PC-3 (cell line): ENCODE measurements at places on chromosomes 5 and 9.

DNA sequence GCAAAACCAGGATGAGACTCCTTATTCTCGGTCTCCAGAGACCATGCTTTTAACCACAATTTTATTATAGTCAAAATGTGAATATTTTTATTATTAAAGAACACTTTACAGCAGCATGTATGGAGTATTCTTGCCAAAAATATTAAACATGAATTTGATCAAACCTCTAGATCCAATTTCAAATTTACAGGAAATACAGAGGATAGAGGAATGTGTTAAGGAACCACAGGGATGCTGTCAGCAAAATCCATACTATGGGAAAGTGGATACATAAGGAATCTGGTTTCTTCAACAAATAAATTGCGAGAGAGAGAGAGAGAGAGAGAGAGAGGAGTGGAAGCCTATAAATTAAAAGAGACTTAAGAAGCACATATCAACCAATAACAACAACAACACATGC lies 348.2 kb upstream of the NUDT12 start:
- no peak overlapping the region for H3K4me3 ChIP-seq
- no peak for DNase-seq
- H3K27ac ChIP-seq = no peak overlapping the region
- H3K27me3 ChIP-seq = no peaks in the 10 kb centered on the region

DNA sequence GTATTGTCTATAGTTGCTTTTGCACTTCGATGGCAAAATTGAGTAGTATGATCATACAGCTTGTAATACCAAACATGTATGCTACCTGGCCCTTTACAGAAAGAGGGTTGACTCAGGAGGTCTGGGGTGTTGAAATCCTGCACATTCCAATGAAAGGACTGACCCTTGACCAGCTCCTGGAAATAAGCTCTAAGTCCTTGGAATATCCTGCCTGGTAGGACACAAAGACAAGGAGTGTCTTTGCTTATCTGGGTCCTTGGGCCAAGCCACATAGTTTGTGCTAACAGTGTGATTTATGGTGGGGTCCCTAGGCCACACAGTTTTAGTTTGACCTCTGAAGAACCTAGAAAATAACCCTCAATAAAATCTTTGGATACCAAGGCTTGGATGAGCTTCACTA lies 89.3 kb upstream of the FTMT start:
- H3K27me3 ChIP-seq = no peaks in the 10 kb centered on the region
- no peak for DNase-seq

GRCh38 chr5:97842687-97843086 lies 659.6 kb upstream of the RIOK2 start:
- H3K4me1 ChIP-seq = peaks cover 29% of the 10 kb centered on the region
- H3K36me3 ChIP-seq = no peaks in the 10 kb centered on the region
- no peak overlapping the region for H3K27ac ChIP-seq
- H3K27me3 ChIP-seq = no peaks in the 10 kb centered on the region

GRCh38 chr5:160342413-160342941 lies 27.9 kb downstream of the C1QTNF2 start:
- peaks cover 6% of the 10 kb centered on the region; the same call in 1 of the 2 replicates for H3K4me1 ChIP-seq
- no peaks in the 10 kb centered on the region for H3K36me3 ChIP-seq
- no peaks in the 10 kb centered on the region for H3K27me3 ChIP-seq
- H3K27ac ChIP-seq = no peak overlapping the region
- DNase-seq = peak; percentile 59

- H3K27me3 ChIP-seq = no peaks in the 10 kb centered on the region
- H3K27ac ChIP-seq = peak overlapping the region; percentile 80
- H3K4me3 ChIP-seq = no peak overlapping the region
- peak; percentile 91 for DNase-seq
Observed at GRCh38 chr5:10599862-10600284, 36.0 kb downstream of the ANKRD33B start.

DNA sequence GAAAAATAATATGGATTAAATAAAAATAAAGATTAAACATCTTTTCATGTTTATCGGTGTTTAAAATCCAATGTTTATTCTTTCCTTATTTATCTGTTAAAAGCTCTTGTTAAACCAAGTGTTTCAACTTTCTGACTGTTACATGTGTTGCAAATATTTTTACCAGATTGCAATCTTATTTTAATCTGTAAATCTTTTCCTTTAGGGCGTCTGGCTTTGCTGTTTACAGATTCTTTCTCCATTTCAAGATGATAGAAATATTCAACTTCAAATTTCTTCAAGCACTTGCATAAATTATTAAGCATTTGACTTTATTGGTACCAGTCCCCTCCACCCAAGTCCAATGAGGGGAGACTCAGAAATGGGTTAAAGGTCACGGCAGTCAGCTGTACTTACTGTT lies 16.9 kb upstream of the ABCA1 start:
- no peak for DNase-seq
- no peaks in the 10 kb centered on the region for H3K27me3 ChIP-seq
- H3K4me3 ChIP-seq = no peak overlapping the region
- no peaks in the 10 kb centered on the region for H3K36me3 ChIP-seq
- H3K4me1 ChIP-seq = peaks cover 6% of the 10 kb centered on the region
- no peak overlapping the region for H3K27ac ChIP-seq

DNA sequence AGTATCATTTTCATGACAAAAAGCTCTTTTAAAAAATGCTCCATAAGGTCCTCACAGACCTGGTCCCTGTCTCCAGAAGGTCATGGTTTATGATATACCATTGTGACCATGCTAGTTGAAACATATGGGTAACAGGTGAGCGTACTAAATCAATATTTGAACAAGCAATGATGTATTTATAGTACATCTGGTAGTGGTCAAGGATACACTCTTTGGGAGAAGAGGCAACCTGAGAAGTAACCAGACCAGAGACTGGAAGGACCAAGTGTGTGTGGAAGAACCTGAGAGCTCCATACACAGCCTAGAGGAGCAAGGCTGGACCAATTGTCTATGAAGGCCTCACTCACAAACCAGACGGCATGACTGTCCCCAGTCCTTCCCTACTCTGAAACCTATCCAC lies 55.1 kb downstream of the LHFPL2 start:
- DNase-seq = peak; percentile 63
- H3K4me1 ChIP-seq = peaks cover 84% of the 10 kb centered on the region
- no peak overlapping the region for H3K4me3 ChIP-seq
- no peaks in the 10 kb centered on the region for H3K27me3 ChIP-seq
- H3K36me3 ChIP-seq = peaks cover 8% of the 10 kb centered on the region; the same call in 1 of the 2 replicates
